T1000 (cell line): ENCODE measurements at places on chromosomes 6 and 20.

DNA sequence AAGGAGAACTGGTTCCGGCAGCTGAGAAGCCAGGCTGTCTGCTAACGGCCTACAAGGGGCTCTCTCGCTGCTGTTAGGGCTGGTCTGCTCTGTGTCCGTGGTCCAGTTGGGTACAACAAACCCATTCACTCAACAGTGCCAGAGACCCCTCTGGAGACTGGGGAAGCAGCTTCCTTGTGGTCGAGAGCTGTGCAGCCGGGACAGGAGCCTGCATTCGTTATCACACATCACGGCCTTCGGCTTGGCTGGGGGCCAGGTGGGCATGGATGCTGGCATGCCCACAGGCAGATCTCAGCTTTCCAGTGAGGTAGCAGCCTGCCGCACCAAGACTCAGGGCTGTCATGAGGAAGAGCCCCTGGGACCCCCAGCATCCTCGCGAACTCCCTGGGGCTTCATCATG, 124.7 kb downstream of the PREX1 start:
- no peak for DNase-seq

- DNase-seq, result no peak
Measured at GRCh38 chr6:81633391-81633790, 119.1 kb downstream of the TENT5A start.

- DNase-seq, result no peak
Measured at GRCh38 chr6:15823838-15824414, 161.1 kb upstream of the DTNBP1 start.

DNA sequence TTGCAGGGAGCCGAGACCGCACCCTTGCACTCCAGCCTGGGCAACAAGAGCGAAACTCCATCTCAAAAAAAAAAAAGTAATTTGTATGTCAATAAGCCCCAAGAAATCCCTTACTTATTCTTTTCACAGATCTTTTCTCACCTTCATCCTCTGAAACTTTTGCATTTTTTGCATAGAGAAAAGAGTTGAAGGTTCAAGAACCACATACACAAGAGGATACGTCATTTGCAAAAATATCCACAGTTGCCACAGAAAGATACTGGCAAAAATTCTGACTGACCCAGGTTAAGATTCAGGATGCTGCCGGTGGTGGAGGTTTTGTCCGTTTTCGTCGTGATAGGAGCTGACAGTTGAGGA, 94.5 kb downstream of the ZMYND8 start:
- no peak for DNase-seq

DNA sequence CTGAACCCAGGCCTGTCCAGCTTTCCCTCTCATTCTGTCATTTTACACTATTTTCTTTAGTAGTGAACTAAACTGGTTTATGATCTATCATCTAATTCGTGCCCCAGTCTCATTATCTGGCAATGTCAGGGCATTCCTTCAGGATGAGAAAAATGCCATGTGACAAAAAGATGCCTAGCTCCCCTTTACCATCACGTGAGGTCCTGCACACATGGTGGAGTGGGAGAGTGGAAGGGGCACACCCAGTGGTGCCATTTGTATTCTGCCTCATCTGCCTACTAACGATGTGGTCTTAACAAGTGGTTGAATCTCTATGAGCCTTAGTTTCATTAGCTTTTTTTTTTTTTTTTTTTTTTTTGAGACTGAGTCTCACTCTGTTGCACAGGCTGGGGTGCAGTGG, 41.2 kb downstream of the CDC5L start:
- no peak for DNase-seq

DNA sequence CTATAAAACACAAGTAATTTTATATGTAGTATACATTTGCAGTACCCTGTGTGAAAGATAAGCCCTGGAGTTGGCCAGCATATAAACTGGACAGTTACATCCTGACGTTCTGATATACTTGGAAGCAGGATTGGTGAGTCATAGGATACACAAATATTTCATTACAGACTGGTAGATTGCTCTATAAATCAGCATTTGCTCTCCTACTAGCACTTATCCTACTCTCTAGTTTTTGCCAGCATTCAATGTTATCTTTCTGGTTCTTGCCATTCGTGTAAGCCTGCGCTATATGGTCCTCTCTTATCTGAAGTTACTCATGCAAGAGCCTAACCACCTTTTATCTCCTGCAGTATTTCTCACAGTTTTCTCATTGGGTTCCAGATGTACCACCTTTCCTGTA, 680.2 kb upstream of the MMS22L start:
- no peak for DNase-seq

DNA sequence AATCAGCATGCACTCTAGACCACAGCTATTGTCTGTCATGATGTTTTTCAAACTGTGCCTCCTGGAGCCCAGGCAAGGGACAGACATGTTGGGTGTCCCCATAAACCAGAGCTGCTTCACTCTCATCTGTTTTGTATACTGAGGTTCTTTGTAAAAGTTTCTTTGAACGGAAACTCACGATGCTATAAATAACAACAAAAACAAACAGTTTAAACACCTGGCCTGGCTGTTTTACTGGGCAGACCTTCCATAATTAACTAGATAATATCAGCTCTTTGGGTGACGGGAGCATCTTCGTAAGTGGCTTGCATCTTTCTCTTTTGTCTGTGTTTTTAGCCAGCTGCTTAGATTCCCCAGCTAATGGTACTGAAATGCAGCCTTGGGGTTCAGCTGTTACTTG, 190.3 kb downstream of the ZDHHC14 start:
- no peak for DNase-seq

DNA sequence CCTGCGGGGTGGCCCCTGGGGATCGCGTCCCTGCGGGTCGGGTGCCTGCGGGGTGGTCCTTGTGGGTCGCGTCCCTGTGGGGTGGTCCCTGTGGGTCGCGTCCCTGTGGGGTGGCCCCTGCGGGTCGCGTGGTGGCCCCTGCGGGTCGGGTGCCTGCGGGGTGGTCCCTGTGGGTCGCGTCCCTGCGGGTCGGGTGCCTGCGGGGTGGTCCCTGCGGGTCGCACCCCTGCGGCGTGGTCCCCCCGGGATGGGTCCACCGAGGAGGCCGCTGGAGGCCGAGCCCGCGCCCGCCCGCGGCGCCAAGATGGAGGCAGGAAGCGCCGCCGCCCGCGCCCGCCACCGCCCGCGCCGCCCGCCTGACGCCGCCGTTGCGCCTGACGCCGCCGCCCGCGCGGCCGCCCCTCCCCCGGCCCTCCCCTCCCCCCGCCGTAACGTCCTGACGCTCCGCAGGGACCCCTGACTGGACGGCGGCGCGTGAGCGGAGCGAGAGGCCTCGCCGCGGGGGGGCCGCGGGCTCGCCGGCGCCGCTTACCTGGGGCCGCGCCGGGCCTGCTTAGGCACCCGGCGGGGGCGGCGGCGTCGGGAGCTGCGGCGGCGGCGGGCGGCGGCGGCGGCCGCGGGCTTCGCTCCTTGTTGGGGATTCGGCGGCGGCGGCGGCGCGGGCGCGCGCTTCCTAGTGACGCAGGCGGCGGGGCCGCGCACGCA, at the start of gene GMEB2:
GMEB2 (minus strand) TSS at position 678 of the 705 bp plus-strand sequence. CDS start 7,704 bp downstream, outside the sequence.
- no peak for DNase-seq

DNA sequence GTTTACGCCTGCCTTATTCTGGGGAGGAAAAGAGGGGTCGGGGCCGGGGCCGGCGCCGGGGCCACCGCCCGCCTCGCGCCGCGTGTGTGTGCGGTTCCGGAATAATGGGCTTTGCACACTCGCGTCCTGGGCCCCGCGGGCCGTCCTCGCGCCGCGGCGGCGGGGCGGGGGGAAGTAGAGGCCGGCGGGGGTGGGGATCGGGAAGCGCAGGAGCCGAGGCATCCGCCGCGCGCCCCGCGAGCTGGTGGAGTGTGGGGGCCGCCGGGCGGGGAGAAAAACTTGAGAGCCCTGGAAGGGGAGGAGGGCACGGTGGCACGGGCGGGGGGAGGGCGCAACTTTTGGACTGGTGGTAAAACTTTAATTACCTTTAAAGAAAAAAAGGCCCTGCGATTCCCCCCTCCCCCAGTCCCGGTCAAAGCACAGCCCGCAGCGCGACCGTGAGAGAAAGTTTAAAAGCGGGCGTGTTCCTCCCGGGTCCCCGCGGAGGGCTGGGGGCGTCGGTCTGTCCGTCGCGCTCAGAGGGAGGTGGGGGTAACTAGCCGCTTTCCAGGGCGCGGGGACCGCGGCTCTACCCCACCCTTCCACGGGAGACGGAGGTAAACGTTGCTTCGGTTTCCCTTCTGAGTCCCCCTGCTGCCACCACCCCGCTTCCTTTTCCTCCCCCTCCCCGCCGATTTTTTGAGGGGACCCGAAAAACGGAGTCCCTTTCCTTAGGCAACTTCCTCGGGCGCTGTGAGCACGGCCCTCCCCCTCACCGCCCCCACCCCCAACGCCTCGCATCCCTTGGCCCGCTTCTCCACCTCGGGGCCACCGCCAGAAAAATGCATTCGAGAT, 1.9 kb downstream of the L3MBTL3 start:
- no peak for DNase-seq

DNA sequence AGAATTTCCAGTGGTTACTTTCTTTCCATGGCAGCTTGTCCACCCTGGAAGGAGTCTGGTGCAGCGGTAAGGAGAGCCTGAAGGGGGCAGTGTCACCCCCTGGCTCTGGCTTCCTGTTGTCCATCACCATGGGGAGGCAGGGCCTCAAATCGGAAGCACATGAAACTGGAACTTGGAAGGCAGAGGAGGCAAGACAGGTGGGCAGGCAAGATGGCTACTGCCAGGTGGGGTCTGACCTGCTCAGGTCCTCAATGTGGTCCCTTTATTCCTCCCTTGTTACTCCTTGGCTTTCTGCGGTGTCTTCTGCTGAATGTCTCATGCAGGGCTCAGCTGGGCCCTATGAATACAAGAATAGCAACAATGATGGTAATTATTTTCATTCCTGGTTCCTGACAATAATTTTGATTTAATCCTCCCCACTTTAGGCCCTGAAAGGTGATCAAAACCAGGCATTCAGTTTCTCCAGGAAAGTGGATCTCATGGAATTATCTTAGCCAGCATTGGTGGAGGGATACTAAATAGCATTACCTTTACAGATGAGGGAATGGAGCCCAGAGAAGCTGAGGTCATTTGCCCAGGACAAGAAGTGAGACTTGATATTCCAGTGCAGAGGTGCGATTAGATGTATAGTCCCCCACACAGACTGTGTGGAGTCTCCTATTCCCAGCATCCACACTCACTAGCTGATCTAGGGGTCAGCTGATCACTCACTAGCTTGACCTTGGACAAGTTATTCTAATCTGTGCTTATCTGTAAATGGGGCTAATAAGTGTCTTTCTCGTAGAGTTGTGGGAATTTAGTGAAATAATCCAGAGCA, 17.6 kb upstream of the SNAI1 start:
- no peak for DNase-seq

- no peak for DNase-seq
Measured at GRCh38 chr6:33592595-33593413, 12.7 kb upstream of the BAK1 start.
